ENCODE measurements at places on chromosomes 7 and 10. TPM values are rescaled to one million over a fixed set of nuclear protein-coding genes. Genes with fewer than 3 reads are reported as not detected.

- H3K36me3 ChIP-seq, result no peaks in the 10 kb centered on the region
- peak overlapping the region; percentile 75 for H3K27ac ChIP-seq
- DNase-seq, result peak; percentile 32
These were observed 10.7 kb downstream of the HIP1 start for GRCh38 chr7:75727881-75728593.

DNA sequence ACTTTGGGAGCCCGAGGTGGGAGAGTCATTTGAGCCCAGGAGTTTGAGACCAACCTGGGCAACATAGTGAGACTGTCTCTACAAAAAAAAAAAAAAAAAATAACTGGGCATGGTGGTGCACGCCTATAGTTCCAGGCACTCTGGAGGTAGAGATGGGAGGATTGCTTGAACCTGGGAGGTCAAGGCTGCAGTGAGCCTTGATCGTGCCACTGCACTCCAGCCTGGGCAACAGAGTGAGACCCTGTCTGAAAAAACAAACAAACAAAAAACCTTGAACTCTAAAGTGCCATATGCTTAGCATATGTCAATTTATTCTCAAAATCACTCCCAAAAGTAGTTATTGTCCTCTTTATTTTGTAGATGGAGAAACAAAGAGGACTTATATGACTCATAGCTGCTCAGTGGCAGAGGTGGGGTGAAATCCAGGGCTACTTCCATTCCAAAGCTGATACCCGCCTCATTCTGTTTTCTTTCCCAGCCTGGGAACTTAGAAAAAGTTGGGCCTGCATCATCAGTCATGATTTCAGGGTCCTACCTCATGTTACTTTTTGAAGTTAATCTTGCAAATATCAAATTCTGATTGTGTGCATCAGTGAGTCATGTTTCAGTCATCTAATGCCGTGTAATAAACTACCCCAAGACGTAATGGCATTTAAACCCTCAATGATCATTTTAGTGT is 13.3 kb downstream of the DHTKD1 start:
- no peaks in the 10 kb centered on the region for H3K27me3 ChIP-seq
- DNase-seq, result no peak
- H3K4me1 ChIP-seq, result no peaks in the 10 kb centered on the region
- no peak overlapping the region for H3K27ac ChIP-seq
- no peak overlapping the region for H3K4me3 ChIP-seq

- H3K27ac ChIP-seq, result no peak overlapping the region
- no peak overlapping the region for H3K4me3 ChIP-seq
- H3K4me1 ChIP-seq, result peaks cover 3% of the 10 kb centered on the region
- no peak for DNase-seq
- no peaks in the 10 kb centered on the region for H3K36me3 ChIP-seq
These were observed 40.2 kb downstream of the CTBP2 start for GRCh38 chr10:125120053-125120710.

GRCh38 chr10:76869931-76870330 is 767.7 kb downstream of the KCNMA1 start:
- no peaks in the 10 kb centered on the region for H3K4me1 ChIP-seq
- H3K4me3 ChIP-seq, result no peak overlapping the region
- H3K27me3 ChIP-seq, result no peaks in the 10 kb centered on the region
- H3K36me3 ChIP-seq, result no peaks in the 10 kb centered on the region
- no peak for DNase-seq
- H3K27ac ChIP-seq, result no peak overlapping the region

- H3K36me3 ChIP-seq, result no peaks in the 10 kb centered on the region
- no peak overlapping the region for H3K27ac ChIP-seq
- DNase-seq, result no peak
These were observed 59.8 kb downstream of the STK32C start for GRCh38 chr10:132247943-132248342.

Gene ELOVL3
- total RNA-seq, result not detected

Gene EPHB6
- 37.2 TPM for total RNA-seq

Gene SLC13A1
- total RNA-seq, result not detected

Data from T-cell (primary cell).